ELF-1 (cell line): ENCODE measurements at places on chromosomes 5 and 9.

DNA sequence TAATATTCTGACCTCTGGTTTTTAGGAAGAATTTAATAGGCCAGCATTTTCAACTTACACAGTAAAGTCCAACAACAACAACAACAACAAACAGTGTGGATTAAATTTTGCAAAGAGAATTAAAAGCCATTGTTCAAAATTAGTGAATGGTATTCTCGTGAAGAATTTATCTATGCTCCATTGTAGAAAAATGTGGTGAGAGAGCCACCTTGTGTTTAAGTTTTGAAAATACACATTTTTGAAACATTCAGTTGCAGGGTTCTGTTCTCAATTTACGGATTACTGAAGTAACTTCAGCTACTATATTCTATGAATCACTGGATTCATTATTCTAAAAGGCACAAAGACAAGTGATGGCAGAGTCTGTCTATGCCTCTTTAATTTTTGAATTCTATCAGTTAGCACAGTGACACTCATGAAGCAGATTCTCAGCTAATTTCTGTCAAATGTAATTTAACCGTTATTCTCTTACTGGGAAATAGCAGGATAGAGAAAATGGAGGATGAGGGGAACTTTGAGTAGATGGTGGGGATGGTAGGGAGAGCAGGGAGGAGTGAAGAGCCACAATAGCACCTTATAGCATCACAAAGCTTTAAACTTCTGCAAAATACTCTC, 11.0 kb downstream of the CCDC152 start:
- DNase-seq, result no peak

- no peak for DNase-seq
Observed at GRCh38 chr5:131515348-131515747, 119.7 kb downstream of the RAPGEF6 start.

- DNase-seq, result no peak
Observed at GRCh38 chr5:98773214-98773463, 324 bp upstream of the RGMB start.

- no peak for DNase-seq
Observed at GRCh38 chr5:129717751-129718310, 30.1 kb upstream of the MINAR2 start.

DNA sequence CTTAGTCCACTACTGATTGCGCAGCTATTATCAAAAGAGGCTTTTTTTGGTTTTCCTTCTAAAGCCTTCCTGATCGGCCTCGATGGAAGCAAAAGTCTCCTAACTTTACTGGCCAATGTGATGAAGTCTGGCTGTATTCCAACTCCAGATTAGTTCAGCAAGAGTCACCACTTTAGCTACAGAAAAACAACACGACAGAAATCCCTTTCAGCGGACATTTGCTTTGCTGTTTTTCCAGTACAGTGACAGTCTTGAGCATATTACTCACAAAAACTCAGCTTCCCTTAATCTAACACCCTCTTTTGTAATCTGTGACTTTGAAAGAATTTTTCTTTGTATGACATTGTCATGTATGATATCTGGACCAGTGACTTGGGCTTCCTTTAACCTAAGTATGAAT, 95.7 kb downstream of the HOMER1 start:
- no peak for DNase-seq

GRCh38 chr9:86774116-86774515, 173.2 kb downstream of the GAS1 start:
- no peak for DNase-seq

DNA sequence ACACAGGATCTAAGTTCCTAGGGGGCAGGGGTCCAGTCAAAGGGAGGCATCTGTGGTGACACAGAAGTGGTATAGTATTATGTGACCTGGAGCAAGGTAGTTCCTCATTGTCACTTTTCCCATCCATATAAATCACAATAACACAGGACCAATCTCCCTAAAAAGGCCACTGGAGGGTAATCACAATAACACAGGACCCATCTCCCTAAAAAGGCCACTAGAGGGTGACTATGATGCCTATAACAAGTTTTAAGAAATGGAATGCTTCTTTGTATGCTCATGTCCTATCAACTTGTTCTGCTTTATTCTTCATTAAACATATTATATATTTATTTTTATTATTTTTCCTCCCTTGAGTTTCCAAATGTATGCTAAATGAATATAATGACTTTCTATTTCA, 254.6 kb downstream of the ASTN2 start:
- DNase-seq, result no peak

GRCh38 chr9:136697146-136697820, 10.0 kb upstream of the AGPAT2 start:
- no peak for DNase-seq

GRCh38 chr5:134551901-134552300, 26.4 kb downstream of the JADE2 start:
- DNase-seq, result no peak

DNA sequence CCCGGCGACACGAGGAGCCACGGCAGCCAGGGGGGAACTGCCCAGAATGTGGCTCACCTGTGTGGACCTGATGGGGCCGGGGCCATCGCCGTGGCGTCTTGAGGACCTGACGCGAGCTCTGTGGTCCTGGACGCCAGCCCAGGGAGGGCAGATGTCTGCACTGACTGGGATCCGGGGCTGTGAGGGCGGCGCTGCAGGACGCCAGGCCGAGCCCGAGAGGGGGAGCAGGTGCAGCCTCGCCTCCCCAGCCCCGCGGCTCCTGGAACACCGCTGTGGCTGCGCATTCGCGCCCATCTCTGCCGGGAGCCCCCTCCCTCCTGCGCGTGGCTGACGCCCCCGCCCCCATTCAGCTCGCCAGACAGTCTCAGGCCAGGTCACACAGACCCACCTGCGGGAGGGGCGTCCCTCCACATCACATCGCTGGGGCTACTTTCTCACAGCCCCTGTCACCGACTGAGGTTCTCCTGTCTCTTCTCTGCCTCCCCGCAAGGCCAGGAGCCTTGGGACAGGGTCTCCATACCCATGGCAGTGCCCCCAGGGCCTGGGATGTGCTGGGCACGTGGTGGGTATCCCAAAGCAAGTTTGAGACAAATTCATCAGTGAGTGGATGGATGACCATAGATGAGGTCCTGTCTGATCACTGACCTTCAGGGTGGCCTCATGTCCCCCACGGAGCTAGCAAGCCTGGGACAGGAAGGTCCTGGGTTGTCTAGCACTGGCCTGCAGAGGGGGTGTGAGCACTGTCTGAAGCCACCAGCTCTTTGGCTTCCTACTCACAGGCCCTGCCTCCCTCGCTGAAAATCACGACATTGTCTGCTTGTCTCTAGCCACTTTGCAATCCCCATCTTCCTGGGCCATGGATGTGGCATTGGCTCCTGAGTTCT, 47.3 kb downstream of the RASGEF1C start:
- DNase-seq, result peak; percentile 58

DNA sequence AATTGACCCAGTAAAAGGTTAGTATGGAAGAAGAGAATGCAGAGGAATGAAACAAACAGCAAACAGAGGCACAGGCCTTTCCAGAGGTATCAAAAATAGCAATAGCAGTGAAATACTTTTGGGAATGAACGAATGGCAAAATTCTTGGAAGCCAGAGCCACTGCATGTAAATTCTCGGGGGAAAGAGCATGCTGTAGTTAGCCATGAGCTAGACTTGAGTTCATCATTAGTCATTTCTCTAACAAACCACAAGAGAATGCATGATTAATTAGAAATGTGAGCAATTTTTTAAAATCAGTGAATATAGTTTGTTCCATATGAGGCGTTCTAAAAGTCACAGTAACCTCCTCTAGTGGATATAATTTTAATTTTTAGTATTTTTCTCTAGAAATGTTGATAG, 170.3 kb upstream of the PRR16 start:
- no peak for DNase-seq

GRCh38 chr5:106940986-106941385, 729.8 kb downstream of the EFNA5 start:
- DNase-seq, result no peak

DNA sequence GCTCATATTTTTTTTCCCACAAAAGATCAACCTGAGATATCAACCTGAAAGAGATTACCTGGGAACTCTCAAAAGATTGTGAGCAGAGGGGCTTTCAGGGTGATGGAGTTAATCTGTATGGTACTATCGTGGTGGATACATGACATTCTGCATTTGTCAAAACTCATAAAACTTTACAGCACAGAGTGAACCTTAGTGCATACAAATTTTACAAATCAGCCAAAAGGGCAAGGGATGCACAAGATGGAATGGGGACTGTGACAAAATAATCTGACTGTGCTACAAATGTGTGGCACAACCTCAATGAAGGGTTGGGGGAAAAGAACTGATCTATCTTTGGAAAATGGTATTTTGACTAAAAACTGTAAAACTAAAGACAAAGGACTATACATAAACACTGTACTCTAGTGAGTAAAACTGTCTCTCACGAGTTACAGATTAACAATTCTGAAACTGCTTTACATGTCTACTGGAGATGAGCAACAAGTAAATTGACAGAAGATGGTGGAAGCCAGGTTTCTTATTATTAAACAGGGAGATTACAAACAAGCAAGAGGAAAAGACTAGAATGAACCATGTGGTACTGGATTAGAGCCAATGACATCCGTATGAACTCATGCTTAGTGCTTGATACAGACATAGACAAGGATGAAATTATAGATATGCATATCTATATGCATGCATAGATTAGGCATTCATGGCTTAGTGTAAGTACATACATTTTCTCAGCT, 24.8 kb upstream of the RLN1 start:
- no peak for DNase-seq

DNA sequence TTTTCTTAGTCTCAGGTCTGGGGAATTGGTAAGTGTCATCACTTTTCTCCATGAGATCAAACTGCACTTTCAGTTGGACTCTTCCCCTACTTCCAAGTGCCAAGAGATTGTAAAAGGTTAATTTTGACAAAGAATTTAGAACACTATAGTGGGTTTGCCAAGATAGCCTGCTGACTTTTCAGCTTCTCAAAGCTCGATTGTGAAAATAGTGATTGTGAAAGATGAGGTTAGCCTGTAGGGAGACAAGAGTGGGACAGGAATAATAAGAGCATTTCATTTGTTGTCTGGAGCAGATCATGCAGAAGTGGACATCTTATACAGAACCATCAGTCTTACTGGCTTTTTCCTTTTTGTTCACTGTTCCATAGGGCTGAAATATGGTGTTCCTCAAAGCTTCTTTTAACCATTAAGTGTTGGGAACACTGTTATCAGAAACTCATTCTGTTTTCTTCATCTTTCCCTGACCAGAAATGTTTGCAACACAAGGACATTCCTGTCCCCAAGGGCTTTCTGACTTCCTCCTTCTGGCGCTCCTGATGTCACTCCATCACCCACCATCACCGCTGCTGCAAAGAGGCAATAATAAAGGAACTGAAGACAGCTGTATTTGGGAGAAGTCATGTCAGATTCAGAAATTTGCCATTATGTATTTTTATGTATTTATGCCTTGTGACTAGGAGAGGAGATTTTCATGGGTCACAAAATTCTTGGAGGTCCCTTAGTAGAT, 11.6 kb upstream of the SPTAN1 start:
- DNase-seq, result no peak

- DNase-seq, result no peak
Observed at GRCh38 chr5:142278627-142279026, 46.2 kb downstream of the SPRY4 start.

GRCh38 chr5:34621277-34622097, 34.6 kb upstream of the RAI14 start:
- no peak for DNase-seq

GRCh38 chr9:35743452-35743851, 5.6 kb downstream of the GBA2 start:
- no peak for DNase-seq

GRCh38 chr5:142829801-142830220, 59.6 kb downstream of the ARHGAP26 start:
- no peak for DNase-seq

GRCh38 chr5:88667496-88668201, 215.3 kb downstream of the MEF2C start:
- peak; percentile 51 for DNase-seq

- no peak for DNase-seq
Observed at GRCh38 chr5:148186248-148187003, 16.4 kb upstream of the SPINK6 start.

DNA sequence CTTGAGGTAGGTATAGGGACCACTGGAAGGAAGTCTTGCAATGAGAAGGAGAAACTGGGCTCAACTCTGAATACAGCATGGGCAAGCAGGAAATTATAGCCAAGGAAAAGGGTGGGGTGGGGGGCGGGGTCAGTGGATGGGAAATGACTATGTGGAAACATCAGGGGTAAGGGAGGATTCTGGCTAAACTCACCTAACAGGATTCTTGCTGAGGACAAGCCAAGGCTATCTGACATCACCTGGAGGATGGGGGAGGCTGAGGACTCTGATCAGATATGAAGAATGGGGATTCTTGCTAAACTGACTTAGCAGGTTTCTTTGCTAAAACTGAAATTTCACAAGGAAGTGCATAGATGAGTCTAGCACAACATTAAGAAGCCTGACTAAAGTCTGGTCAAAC, 40.8 kb downstream of the CTSL start:
- peak; percentile 81 for DNase-seq
